Activated CD4-positive, alpha-beta T cell treated with anti-CD3 and anti-CD28 coated beads, Interleukin-2, amount 50 U/mL, for 24 hours (primary cell): ENCODE measurements at places on chromosomes 6 and 20.
A peak's percentile ranks its signal among the peaks of the same experiment; 100 is the strongest.

GRCh38 chr6:31493875-31494694, 3.9 kb upstream of the MICB start:
- peak; percentile 57 for DNase-seq

DNA sequence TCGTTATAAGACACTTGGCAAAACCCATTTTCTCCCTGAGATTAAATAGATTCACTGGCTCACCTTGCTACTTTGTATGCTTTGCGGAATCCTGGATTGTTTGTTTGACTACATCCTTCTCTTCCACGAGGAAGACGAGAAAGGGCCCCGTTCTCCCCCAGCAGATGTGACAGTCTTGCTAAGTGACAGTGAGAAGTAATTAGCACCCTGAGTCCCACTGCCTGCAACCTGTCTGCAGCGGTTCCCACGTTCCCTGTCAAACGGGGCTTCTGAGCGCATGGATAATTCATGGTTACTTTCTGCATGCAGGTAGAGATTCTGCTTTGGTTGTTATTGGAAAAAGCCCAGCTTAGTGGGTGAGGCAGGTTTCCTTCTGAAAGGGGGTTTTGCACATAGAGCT, 163.7 kb downstream of the CDH26 start:
- no peak for DNase-seq

DNA sequence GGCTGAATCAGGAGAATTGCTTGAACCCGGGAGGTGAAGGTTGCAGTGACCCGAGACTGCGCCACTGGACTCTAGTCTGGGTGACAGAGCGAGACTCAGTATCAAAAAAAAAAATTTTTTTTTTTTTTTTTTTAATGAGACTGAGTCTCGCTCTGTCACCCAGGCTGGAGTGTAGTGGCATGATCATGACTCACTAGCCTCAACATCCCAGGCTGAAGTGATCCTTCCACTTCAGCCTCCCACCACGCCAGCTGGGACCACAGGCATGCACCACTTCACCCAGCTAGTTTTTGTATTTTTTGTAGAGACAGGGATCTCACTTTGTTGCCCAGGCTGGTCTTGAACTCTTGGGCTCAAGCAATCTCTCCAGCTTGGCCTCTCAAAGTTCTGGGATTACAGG, 53.3 kb downstream of the MYO6 start:
- no peak for DNase-seq

DNA sequence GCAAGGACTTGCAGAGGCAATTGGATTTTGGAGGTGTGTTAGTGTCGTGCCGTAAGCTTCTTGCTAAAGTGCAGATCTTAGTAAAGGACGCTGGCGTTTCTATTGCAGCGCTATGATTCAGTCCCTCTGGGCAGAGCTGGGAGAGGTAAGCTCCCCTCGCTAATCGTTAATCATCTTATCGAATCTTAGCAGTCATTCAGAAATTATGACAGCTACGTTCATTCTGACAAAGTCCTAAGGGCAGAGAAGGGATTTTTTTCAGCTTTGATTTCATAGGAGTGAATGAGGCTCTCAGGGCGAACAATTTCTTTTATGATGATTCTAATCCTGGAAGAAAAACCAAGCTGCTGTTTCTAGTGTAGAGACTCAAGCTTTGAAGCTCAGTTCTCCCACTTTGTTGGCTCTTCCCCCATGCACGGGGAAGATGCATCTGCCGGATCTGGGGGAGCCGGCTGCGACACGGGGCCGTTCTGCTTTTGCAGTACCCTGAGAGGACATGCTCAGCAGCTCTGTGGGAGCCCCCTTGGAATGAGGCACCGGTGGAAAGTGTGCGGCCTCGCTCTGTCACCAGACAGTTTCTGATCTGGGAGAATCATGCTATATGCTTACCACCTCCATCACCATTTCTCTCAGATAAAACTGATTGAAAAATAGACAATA, 79.1 kb upstream of the SLC22A23 start:
- no peak for DNase-seq

- DNase-seq: no peak
These were observed 72.4 kb downstream of the ADGRG6 start for GRCh38 chr6:142374091-142374770.

DNA sequence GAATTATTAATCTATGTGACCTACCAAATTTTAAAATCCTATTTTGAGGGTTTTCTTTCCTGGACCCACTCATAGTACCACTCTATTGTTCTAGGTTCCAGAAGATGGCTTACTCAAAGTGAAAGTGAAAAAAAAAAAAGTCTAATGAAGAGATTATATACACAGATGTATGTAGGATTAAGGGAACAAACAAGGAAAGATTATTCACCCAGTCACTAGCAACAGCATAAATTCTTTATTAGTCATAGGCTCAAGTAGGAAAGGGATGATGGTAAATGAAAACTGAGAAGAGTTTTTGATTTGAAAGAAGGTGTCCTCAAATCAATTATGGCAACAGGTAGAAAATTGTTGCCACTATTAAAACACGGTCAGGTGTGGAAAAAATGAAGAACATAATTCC, 923.7 kb downstream of the TBC1D32 start:
- no peak for DNase-seq

DNA sequence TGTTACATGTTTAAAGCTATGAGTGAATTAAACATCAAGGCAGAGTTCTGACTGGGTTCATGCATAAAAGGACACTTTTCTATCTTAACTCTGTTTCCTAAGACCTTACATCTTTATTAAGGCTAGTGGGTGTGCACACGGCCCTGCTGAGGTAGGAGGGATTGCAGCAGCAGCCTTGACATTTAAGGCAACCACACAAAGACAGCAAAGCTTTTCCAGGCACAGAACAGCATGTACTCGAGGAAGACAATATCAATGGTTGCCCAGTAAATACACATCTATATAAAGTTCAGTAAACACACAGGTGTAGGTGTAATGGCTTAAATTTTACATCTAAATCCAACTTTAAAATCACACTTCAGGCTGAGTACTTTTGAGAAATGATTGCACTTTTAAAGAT, 79.8 kb upstream of the LOC128125822 start:
- no peak for DNase-seq

- no peak for DNase-seq
These were observed 272.1 kb downstream of the ZFAND3 start for GRCh38 chr6:38091613-38092012.

- no peak for DNase-seq
These were observed 114.7 kb downstream of the PLCB1 start for GRCh38 chr20:8246716-8247115.

- no peak for DNase-seq
These were observed 124.1 kb upstream of the NEDD9 start for GRCh38 chr6:11356404-11357155.
